ENCODE measurements at places on chromosomes 4 and X. TPM values are rescaled to one million over a fixed set of nuclear protein-coding genes. Genes with fewer than 3 reads are reported as not detected.

Gene TEX13C
- total RNA-seq = not detected

Gene DOK7
- 1.3 TPM for total RNA-seq

Gene MAPK10
- 32.0 TPM for total RNA-seq

Gene NOX1
- total RNA-seq = not detected

Gene RHOXF1
- total RNA-seq = not detected

- DNase-seq = no peak
Measured at GRCh38 chr4:47824840-47825239, 13.0 kb downstream of the CORIN start.

- DNase-seq = no peak
Measured at GRCh38 chr4:169089004-169089403, 78.9 kb upstream of the CBR4 start.
